ENCODE measurements at places on chromosomes 5 and 9. TPM values are rescaled to one million over a fixed set of nuclear protein-coding genes. Genes with fewer than 3 reads are reported as not detected.

BRINP1 gene
- total RNA-seq = 6.7 TPM

NR2F1 gene
- total RNA-seq = 292 TPM

LCN9 gene
- total RNA-seq = not detected

CDH9 gene
- 10.2 TPM for total RNA-seq

RANBP17 gene
- 29.2 TPM for total RNA-seq

IL13 gene
- not detected for total RNA-seq

Data from metanephros (tissue), 2 donors.